ENCODE measurements at places on chromosomes 16 and 17.

DNA sequence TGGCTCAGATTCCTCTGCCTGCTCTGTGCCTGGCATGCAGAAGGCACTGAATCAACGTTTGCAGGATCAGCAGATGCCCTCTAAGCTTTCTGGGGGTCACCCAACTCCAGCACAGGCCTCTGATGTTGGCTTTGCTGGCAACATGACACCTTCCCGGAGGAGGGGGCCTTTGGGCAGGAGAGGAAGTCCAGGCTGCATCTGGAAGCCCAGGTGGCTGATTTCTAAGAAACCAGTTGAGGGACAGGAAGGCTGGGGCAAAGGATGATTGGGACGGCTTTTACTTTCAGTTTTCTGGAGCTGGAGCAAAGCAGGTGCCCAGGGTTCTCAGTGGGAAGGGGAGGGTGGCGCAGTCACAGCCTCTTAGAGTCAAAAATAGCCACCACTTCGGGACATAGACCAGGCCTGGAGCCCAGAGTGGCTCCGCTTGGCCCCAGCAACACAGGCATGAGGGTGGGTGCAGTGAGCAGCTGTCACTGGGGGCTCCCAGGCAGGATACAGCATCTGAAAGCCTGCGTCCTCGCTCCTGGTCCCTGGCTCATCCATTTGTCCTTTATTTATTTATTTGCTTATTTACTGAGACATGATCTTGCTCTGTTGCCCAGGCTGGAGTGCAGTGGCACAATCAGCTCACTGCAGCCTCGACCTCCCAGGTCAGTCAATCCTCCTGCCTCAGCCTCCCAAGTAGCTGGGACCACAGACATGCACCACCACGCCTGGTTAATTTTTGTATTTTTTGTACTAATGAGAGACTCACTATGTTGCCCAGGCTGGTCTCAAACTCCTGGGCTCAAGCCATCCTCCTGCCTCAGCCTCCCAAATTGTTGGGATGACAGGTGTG is 15.1 kb downstream of the SOCS1 start:
- no peak for DNase-seq

DNA sequence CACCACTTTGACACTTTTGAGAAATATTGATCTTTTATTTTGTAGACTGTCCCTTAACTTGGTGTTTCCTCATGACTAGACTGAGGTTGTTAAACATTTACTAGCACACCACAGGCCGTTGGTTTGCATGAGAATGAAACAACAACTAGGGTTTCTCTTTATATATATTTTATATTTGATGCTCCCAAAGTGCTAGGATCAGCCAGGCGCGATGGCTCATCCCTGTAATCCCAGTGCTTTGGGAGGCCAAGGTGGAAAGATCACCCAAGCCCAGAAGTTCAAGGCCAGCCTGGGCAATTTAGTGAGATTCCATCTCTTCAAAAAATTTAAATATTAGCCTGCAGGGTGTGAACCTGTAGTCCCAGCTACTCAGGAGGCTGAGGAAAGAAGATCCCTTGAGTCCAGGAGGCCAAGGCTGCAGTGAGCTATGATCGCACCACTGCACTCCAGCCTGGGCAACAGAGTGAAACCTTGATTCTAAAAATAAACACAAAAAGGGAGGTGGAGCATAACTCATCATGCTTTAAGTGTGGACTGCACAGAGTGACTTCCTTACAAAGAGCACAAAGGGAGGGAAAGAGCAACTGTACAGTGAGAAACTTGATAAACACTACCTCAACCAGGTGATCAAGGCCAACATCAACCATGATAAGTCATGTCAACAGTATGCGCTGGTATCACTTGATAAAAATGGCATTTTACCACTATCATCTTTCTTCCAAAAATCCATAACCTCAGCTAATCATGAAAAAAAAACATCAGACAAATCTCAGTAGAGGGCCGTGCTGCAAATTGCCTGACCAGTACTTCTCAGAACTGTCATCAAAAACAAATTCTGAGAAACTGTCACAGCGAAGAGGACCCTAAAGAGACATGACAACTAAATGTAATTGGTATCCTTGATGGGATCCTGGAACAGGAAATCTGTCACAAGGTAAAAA is 72.8 kb upstream of the ATF7IP2 start:
- DNase-seq = no peak

- DNase-seq = no peak
These were observed 5.9 kb downstream of the ANKFN1 start for GRCh38 chr17:56158915-56159825.

DNA sequence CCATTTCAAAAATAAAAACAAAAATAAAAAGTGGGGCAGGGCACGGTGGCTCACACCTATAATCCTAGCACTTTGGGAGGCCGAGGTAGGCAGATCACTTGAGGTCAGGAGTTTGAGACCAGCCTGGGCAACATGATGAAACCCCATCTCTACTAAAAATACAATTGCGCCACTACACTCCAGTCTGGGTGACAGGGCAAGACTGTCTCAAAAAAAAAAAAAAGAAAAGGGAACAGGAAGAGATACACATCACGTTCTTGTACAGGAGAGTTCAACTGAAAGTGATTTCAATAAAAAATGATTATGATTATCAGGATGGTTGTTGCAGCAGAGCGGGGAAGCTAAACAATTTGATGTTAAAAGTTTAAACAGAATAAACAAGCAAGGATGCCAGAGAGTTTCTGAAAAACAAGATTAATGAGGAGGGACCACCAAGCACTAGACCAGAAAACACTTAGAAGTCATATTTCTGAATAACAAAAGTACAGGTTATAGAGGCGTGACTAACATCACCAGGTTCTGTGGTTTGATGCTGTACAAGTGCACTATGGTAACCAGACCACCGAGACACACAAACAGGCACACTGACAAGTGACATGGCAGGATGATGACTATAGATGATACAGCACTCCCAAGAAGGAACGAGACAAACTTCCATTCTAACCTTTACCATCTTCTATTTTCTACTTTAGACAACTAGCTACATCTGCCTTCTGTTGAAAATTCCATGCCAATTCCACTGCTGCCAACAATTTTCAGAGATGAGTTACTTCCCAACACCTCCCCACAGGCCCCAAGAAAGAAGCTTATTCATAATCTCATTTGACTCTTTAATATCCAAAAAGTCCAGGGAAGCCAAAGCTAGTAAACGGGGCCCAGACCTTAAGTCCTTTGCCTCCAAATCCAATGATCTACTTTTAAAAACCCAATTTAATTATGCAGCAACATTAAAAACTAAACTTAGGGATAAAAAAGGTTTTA is 11.8 kb downstream of the DNAJA2 start:
- DNase-seq = no peak

DNA sequence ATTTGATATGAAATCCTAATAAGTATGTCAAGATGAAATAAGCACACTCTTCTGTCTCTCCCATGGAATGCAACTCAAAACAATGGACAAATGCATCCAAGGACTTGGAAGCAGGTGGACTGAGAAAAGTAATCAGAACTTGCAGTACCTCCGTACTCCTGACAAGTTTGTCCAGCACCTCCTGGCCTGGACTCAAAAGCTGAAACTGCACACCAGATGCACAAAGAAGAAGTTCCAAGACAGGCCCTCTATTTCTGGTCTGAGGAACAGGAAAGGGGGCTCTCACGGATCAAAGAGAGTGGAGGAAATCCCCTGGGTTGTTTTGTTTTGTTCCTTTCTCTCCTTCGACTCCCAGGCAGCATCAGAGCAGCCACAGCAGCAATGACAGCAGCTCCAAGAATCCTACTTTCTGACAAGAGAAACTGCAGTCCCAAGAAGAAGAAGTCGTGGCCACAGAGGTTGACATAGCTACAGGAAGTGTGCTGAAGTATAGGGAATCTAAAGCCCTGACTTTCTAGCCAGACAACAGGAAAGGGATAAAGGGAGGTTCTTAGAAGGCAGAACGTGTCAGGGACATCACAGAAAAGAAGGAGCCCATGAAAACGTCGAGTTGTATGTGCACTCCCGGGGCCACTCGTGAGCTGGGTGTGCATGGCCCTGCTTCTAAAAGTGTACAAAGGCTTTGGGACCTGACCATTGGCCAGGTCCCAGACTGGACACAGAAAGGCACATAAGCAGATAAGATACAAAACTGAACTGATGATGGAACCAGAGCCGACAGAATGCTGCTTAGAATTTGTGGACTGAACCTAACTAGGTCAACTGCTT is 29.3 kb downstream of the AKAP10 start:
- DNase-seq = no peak

Data from HFF-Myc (cell line).